ENCODE measurements at places on chromosomes 6 and 20. TPM values are rescaled to one million over a fixed set of nuclear protein-coding genes. Genes with fewer than 3 reads are reported as not detected.
A peak's percentile ranks its signal among the peaks of the same experiment; 100 is the strongest.

The SIRPG gene
- total RNA-seq: 0.87 TPM

- no peak for DNase-seq
- H3K27ac ChIP-seq: no peak overlapping the region
- H3K4me3 ChIP-seq: no peak overlapping the region
- H3K36me3 ChIP-seq: no peaks in the 10 kb centered on the region
- H3K27me3 ChIP-seq: no peaks in the 10 kb centered on the region
Observed at GRCh38 chr6:29653452-29654038, 3.3 kb upstream of the MOG start.

The PLCB1 gene
- 10.7 TPM for total RNA-seq

GRCh38 chr6:38138374-38138773, 318.8 kb downstream of the ZFAND3 start:
- no peaks in the 10 kb centered on the region for H3K27me3 ChIP-seq
- H3K27ac ChIP-seq: no peak overlapping the region
- DNase-seq: no peak
- no peak overlapping the region for H3K4me3 ChIP-seq
- H3K4me1 ChIP-seq: no peaks in the 10 kb centered on the region
- H3K36me3 ChIP-seq: no peaks in the 10 kb centered on the region

- H3K36me3 ChIP-seq: no peaks in the 10 kb centered on the region
- no peak overlapping the region for H3K4me3 ChIP-seq
- H3K27ac ChIP-seq: no peak overlapping the region
- DNase-seq: no peak
- H3K4me1 ChIP-seq: no peaks in the 10 kb centered on the region
Observed at GRCh38 chr6:38644951-38645350, 5.2 kb upstream of the BTBD9 start.

DNA sequence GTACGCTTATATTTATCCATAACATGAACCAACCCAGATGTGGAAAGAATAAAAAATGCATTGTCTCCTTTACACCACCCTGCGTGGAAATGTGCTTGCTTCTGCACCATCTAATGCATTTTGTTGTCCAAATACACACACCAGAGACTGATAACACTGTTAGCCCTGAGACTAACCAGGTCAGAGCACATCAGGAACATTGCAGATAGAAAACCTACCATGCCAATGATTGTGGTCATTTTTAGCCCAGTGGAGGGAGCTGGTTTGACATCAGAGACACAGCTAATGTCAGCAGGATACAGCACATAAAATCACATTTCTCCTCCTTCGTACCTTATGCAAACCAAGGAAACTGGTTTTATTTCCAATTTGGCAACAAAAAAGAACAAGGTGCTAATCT, 528.7 kb downstream of the DOK5 start:
- no peaks in the 10 kb centered on the region for H3K4me1 ChIP-seq
- DNase-seq: no peak
- H3K27ac ChIP-seq: no peak overlapping the region
- no peak overlapping the region for H3K4me3 ChIP-seq
- no peaks in the 10 kb centered on the region for H3K27me3 ChIP-seq

GRCh38 chr20:36454698-36455427, 86.5 kb upstream of the MYL9 start:
- no peak for DNase-seq
- no peaks in the 10 kb centered on the region for H3K4me1 ChIP-seq
- no peak overlapping the region for H3K27ac ChIP-seq
- H3K4me3 ChIP-seq: no peak overlapping the region
- H3K36me3 ChIP-seq: no peaks in the 10 kb centered on the region
- H3K27me3 ChIP-seq: no peaks in the 10 kb centered on the region

- no peak overlapping the region for H3K4me3 ChIP-seq
- DNase-seq: no peak
- no peaks in the 10 kb centered on the region for H3K27me3 ChIP-seq
Observed at GRCh38 chr20:32621071-32621890, 36.1 kb upstream of the NOL4L start.

GRCh38 chr6:154632119-154632518, 101.1 kb upstream of the SCAF8 start:
- no peaks in the 10 kb centered on the region for H3K36me3 ChIP-seq
- no peaks in the 10 kb centered on the region for H3K4me1 ChIP-seq
- H3K27me3 ChIP-seq: no peaks in the 10 kb centered on the region
- no peak for DNase-seq
- H3K27ac ChIP-seq: no peak overlapping the region
- H3K4me3 ChIP-seq: no peak overlapping the region

DNA sequence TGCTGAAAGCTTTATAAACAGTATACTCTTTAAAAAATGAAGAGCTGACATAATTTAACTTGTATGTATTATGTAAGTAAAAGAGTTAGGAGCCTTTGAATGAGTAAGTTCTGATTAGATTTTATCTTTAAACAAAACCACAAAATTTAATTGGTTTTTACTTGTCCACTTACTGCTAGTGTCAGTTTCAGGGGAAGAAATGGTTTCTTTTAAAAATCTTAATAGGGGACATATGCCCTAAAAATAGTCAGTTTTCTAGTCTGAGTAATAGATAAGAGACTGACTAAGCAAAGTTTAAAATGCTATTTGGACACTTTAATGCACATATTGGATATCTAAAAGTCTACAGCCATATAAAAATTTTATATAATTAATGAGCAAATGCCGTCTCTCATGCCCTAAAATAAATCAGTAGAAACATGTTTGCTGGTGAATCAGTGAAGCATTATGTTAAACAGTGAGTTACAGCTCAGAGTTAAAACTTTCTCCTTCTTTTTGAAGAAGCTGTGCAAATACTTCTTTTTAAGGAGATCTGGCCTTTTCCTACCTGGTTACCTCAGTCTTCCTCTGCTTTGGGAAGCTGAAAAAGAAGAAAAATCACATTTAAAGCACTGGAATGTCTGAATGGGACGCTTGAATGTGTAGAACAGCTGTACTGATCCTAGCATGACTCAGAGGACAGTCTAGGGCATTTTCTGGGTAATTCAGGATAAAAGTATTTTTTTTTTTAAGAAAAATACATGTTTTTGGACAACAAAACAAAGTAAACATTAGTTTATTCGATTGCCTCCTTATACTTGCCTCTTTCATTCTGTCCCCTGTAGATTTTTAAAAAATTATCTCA, 55.3 kb downstream of the CDH26 start:
- H3K36me3 ChIP-seq: no peaks in the 10 kb centered on the region
- no peak for DNase-seq
- no peaks in the 10 kb centered on the region for H3K4me1 ChIP-seq
- no peak overlapping the region for H3K27ac ChIP-seq
- H3K27me3 ChIP-seq: no peaks in the 10 kb centered on the region

The EYS gene
- total RNA-seq: not detected

GRCh38 chr20:63745424-63745805, 5.8 kb downstream of the SLC2A4RG start:
- no peaks in the 10 kb centered on the region for H3K4me1 ChIP-seq
- no peaks in the 10 kb centered on the region for H3K27me3 ChIP-seq
- no peak overlapping the region for H3K27ac ChIP-seq

DNA sequence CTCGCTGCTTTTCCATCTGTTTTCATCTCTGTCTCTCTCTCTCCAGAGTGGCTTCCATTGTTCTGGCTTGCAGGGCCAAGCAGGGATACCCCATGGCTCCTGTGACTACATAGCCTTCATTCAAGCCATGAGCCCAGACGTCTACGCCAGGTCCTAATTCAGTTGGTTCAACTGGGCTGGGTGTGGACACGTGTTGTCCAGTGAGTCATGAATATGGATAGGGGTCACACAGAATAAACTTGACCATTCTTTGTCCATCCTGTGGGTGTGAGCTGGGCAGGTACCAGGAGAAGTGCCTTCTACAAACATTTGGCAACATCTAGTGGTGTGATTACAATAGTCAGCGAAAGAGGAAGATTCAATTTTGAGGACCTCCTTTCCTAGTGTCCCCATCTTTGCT, 96.9 kb upstream of the ARMC2 start:
- no peak for DNase-seq
- no peak overlapping the region for H3K27ac ChIP-seq
- peaks cover 6% of the 10 kb centered on the region for H3K4me1 ChIP-seq

The LRP11 gene
- total RNA-seq: 35.3 TPM

- no peak overlapping the region for H3K27ac ChIP-seq
- H3K4me3 ChIP-seq: no peak overlapping the region
- H3K27me3 ChIP-seq: no peaks in the 10 kb centered on the region
- H3K36me3 ChIP-seq: no peaks in the 10 kb centered on the region
- H3K4me1 ChIP-seq: no peaks in the 10 kb centered on the region
Observed at GRCh38 chr6:51738614-51739013, 348.8 kb downstream of the PKHD1 start.

GRCh38 chr6:16539086-16539931, 222.0 kb downstream of the ATXN1 start:
- no peaks in the 10 kb centered on the region for H3K27me3 ChIP-seq
- DNase-seq: no peak
- H3K27ac ChIP-seq: no peak overlapping the region

The SIRPD gene
- 0.30 TPM for total RNA-seq

- no peaks in the 10 kb centered on the region for H3K27me3 ChIP-seq
- H3K27ac ChIP-seq: peak overlapping the region; percentile 97
Observed at GRCh38 chr20:56392881-56393482, 537 bp downstream of the CSTF1 start.

DNA sequence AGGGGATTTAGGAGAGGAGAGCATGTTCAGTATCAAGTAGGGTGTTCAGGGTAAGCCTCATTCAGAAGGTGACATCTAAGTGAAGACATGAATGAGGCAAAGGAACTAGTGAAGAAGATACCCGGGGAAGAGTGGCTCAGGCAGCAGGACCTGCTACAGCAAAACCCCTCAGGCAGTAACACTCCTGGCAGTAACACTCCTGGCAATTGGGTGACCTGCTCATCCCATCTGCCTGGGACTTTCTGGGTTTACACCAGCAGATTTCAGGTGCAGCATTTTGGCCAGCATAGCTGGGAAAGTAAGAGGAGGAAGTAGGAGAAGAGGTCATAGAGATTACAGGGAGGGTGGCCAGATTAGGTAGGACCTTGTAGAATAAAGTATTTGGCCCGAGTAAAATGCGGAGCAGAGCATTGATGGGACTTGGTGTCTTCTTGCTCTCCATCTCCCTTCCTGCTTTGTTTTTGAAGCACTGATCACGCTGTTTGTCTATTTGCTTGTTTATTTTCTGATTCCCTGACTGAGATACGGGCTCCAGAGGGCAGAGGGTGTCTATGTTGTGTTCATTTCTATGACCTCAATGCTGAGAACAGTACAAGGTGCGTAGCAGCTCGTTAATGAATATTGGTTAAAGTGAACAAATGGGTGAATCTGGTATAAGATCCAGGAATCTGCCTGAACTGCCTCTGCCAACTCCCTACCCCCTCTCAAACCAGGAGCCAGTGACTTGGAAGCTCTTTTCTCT, 88.3 kb downstream of the IYD start:
- H3K4me1 ChIP-seq: no peaks in the 10 kb centered on the region
- no peaks in the 10 kb centered on the region for H3K27me3 ChIP-seq
- no peak overlapping the region for H3K27ac ChIP-seq
- DNase-seq: no peak

- H3K4me1 ChIP-seq: no peaks in the 10 kb centered on the region
- H3K27ac ChIP-seq: no peak overlapping the region
- peaks cover 7% of the 10 kb centered on the region for H3K36me3 ChIP-seq
- DNase-seq: no peak
- no peak overlapping the region for H3K4me3 ChIP-seq
Observed at GRCh38 chr20:49945701-49946477, 9.7 kb downstream of the RNF114 start.

- H3K27me3 ChIP-seq: no peaks in the 10 kb centered on the region
- H3K4me3 ChIP-seq: no peak overlapping the region
- no peak for DNase-seq
- no peaks in the 10 kb centered on the region for H3K4me1 ChIP-seq
- H3K36me3 ChIP-seq: no peaks in the 10 kb centered on the region
Observed at GRCh38 chr6:73665686-73666319, 12.0 kb upstream of the SLC17A5 start.

DNA sequence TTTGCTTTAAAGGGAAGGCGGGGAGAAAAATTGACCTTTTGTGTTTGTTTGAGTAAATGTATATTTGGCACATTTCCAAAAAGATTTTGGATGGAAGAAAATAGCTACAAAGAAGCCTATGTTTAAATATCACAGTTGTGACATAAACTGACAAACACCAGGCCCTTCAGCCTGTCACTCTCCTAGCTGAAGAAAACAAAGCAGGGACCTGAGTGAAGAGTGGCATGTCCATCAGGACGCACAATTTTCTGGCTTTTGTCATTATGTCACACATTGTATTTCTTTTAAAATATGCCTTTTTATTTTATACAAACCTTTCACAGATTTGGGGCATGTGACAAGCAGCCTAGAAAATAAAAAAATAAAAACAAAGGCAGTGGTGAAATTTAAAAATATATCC, 241.2 kb downstream of the OGFRL1 start:
- peaks cover 1% of the 10 kb centered on the region for H3K4me1 ChIP-seq
- H3K4me3 ChIP-seq: no peak overlapping the region
- H3K27me3 ChIP-seq: no peaks in the 10 kb centered on the region

The YTHDF1 gene
- total RNA-seq: 27.2 TPM

The SYCP2 gene
- 5.6 TPM for total RNA-seq

GRCh38 chr20:51076786-51077685, 54.1 kb upstream of the KCNG1 start:
- no peaks in the 10 kb centered on the region for H3K4me1 ChIP-seq
- H3K36me3 ChIP-seq: no peaks in the 10 kb centered on the region
- H3K27ac ChIP-seq: no peak overlapping the region
- H3K27me3 ChIP-seq: no peaks in the 10 kb centered on the region

DNA sequence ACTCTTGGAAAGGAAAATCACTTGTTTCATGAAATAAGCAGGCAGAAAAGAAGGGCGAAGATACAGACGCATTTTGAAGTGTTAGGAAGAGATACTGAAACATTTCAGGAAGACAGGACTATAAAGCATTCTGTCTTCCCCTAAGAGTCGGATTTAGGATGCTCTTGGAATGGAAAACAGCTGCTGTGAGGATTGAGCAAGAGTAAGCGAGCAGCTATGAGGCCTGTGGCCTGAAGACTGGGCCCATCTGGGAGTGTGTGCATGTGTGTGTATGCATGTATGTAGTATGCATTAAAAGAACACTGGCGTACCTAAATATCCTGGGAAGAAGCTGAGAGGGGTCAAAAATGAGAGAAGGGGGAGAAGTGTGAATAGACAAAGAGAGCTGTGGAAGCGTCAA, 83.6 kb downstream of the SIM1 start:
- no peak overlapping the region for H3K27ac ChIP-seq
- H3K4me3 ChIP-seq: no peak overlapping the region
- no peak for DNase-seq
- no peaks in the 10 kb centered on the region for H3K36me3 ChIP-seq
- no peaks in the 10 kb centered on the region for H3K27me3 ChIP-seq

DNA sequence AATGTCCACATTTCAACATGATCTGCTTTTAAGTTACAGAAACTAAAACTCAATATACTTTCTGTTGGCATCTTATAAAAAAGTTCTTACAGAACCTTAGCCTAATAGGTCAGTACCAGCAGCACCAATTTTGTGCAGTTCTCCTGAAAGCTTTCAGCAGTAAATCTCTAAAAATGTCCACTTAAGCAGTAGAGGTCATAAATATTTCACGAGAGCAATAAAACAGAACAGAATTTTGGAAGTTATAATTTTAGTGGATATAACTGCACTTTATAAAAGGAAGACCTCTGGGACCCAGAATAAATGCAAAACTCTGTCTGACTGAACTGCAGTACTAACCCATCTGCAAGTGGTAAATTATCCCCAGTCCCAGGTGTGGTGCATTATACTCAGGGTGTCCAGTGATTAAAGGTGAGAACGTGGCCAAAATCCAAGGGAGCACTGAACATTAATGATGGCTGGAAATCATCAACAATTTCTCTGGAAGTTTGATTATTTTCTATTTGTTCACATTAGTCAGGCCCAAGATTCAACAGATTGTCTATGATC, 172.6 kb upstream of the RSPO3 start:
- H3K27me3 ChIP-seq: no peaks in the 10 kb centered on the region
- no peak for DNase-seq
- H3K27ac ChIP-seq: no peak overlapping the region
- H3K4me1 ChIP-seq: no peaks in the 10 kb centered on the region
- no peaks in the 10 kb centered on the region for H3K36me3 ChIP-seq

Data from aorta (tissue), 5 donors.